Foreskin fibroblast (primary cell): ENCODE measurements at places on chromosomes 7 and 10.
A peak's percentile ranks its signal among the peaks of the same experiment; 100 is the strongest.

- DNase-seq: peak; percentile 59
Observed at GRCh38 chr7:98617960-98618418, 904 bp downstream of the NPTX2 start.

DNA sequence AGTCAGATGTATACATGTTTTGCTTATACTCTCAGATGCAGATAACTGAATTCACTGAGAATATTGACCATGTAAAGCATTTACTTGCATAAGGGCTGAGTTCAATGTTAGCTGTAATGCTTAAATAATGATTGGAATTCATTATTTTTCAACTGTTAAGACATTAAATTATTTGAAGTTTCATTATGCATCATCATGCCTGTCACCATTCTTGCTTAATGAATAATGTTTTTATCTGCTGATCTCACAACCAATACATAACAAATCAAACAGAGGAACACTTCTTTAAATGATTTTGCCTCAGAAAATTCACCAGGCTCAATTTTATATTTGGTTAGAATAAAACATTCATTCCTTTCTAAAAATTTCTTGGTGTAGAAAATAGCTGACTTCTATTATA lies 233.4 kb downstream of the GPR37 start:
- peak; percentile 29 for DNase-seq

DNA sequence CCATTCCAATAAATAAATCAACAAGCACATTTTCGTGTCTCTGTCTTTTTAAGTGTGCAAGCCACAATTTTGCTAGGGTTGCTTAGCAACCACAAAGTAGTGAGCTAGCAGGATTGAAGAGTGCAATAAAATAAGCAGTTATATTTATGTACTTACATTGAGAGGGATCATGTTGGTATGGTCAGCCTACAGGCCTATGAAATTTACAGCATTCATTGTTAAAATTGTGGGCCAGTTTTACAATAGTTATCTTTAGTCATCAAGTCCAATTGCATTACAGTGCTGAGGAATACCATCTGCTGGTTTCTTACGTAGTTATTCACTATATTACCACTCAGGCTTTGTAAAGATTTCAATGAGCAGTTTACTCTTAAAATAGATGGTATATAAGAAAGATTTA lies 192.5 kb upstream of the POT1 start:
- no peak for DNase-seq

DNA sequence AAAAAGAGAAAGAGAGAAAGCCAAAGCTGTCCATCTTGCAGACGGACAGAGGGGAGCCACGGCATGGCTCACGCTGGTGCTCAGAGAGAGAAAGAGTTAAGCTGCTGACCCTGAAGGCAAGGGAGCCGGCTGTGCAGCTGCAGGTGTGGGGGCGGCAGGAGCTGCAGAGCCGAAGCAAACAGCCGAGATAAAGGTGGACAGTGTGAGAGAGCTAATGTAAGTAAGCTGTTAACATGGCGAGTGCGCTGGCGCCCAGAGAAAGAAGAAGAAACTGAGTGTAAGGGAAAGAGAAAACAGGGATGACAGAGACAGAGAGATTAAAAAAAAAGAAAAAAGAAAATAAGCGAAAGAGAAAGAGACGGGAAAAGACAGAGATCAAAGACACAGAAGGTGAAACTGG lies 18.2 kb downstream of the COL17A1 start:
- DNase-seq: no peak

DNA sequence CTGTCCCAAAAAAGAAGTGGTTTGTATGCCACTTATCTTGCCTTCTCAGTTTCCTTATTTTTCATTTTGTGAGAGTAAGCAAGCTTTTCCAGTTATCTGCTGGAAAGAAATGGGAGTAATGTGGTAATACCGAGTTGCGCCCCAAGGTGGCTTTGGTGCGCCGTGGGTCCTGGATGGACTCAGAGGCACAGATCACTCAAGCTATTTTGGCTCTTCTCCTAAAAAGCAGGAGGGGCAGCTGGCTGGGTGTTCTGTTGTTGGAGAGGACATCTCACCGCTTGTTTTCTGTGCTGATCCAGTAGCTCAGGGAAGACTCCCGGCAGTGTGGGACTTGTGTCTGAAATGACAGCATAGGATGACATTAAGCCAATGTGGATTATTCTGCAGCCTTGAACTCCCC lies 16.4 kb downstream of the PRKRIP1 start:
- DNase-seq: no peak

- DNase-seq: no peak
Observed at GRCh38 chr7:110889335-110889734, 201.6 kb upstream of the LRRN3 start.

GRCh38 chr10:96972264-96972663 lies 140.2 kb downstream of the LCOR start:
- DNase-seq: no peak

DNA sequence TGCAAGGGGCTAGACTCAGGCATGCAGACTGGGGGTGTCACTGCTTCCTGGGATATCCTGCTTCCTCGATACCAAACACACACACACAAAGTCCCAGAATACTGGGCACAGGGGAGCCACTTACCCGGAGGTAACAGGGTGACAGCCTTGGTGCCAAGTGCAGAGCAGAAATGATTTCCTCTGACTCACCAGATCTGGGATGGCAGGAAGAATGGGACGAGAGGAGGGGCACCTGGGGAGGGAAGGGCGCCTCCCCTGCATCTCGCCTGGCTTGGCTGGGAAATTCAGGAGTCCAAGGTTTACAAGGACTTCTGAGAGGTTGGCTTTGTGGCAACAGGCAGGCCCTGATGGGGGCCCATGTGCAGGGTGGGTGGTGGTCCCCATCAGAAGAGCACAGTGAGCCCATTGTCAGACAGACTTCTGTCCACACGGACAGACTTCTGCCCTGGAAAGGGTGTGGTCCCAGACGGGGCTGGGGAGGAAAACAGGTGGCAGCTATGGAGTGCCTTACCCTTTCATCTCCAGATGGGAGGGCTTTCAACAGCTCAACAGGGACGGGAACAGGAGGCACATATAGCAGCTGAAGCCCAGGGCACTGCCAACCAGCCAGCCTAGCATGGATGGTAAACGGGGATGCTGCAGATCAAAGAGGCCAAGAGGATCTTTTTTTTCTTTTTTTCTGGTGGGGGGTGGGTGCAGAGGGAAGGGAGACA lies 9.7 kb upstream of the CCL24 start:
- no peak for DNase-seq

DNA sequence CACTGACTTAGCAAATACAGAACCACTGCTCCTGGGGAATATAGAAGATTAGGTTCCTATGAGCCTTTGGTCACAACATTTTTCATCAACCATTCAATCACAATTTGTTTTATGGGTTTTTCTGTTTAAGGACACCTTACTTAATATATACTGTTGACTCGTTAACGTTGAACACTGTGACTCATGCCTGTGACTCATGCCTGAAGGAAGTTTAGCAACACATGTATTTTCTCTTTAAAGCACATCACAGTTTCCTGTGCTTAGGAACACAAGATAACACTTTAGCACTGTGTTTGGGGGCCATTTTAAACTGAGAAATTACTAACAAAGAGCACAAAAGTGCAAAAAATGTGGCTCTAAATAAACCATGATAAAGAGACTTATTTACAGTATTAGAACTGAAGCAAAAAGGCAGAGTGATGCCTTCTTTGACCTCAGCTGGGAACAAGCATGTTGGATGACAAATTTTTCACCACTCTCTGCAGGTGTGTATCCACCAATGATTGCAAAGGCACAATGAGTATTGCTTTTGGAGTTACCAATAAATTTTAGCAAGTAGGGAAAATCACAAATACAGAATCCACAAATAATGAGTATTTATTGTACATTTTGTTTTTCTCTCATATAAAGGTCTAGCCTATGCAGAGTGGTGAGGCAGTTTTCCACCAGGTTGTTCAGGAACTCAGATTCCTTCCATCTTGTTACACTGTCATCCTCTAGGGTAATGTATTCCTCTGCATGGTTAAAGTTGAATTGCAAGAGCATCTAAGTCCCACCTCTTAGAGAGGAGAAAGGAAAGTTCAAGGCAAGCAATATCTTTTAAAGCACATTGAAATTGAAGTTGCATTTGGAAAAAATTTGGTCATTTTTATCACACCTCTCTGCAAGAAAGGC lies 7.3 kb downstream of the FGFBP3 start:
- DNase-seq: peak; percentile 93

- DNase-seq: no peak
Observed at GRCh38 chr10:62732841-62733653, 71.5 kb upstream of the ADO start.

GRCh38 chr10:22931948-22932347 lies 4.1 kb downstream of the ARMC3 start:
- peak; percentile 37 for DNase-seq

DNA sequence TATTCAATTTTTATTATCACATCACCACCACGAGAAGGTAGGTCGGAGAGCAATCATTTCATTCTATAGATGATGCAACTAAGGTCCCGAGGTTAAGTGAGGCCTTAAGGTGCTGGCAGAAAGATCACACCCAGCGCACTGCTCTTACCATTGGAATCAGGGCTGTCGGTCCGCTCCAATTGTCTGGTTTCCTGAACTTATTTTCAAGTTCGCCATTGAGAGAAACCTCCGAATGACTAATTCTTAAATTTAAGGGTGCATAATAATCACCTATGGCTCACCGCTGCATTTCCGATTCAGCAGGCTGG lies 625 bp upstream of the GSTO2 start:
- peak; percentile 50 for DNase-seq

DNA sequence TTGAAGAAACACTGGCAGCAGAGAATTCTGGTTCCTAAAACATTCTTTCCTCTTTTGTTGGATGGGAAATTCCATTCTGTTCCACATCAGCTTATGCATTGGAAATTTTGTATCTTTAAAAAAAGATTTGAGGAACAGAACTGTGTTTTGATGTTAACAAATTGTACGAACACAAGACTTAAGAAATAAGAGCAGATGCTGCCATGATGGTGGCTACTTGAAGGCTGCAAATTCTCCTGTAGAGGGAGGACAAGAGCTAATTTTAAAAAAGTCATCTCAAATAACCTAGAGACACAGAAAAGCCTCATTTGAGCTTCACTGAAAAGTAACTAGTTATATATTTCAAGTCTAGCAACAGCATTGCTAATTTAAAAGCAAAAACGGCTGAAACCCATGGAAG lies 29.8 kb downstream of the NDUFB2 start:
- DNase-seq: no peak

DNA sequence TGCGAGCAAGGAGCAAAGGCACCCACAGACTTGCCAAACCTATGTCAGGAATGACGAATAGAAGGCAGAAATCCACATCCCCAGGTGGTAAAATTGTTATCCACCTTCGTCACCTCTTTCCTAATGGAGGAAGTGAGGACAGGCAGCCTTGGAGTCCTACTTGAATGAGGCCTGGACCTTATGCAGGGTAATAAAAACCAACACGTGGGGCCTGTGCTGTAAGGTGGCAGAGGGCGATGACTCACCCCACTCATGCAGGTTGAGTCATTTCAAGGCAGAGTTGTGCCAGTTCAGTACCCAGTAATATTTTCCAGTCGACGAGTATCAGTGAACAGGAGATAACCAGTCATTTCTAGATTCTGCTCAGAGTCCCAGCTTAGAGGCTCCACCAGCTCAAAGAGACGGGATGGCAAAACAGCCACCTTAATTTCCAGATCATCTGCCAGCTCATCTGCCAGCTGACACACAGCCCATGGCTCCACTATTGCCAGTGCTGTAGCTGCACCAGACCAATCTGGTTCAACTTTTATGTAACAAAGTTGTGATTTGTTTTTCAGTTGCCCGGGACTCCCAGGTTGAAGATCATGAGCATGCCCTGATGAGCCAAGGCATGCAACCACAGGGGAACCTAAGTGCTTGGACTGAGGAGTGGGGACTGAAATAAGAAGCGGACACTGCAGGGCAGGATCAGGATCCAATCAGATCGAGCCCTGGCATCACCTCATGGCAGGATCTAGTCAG lies 176.2 kb upstream of the ITGB1 start:
- peak; percentile 89 for DNase-seq

DNA sequence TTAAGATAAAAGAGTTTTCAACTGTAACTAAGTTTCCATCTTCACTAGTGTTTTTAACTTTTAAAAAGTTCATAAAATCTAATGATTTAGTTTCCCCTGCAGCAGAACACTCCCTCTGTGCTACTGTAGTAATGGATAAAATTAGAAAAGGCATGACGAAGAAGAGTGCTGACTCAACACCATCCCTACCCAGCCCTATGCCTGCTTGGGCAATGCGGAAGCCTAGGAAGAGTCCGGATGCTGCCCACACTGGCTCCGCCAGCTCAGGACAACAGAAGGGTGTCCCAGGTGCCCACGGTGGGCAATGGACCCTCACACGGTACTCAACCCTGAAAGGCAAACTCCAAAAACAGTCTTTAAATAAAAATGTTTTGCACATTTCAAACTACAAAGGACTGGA lies 118.2 kb downstream of the LARP4B start:
- no peak for DNase-seq

GRCh38 chr7:132045481-132045980 lies 489.1 kb upstream of the PODXL start:
- no peak for DNase-seq

DNA sequence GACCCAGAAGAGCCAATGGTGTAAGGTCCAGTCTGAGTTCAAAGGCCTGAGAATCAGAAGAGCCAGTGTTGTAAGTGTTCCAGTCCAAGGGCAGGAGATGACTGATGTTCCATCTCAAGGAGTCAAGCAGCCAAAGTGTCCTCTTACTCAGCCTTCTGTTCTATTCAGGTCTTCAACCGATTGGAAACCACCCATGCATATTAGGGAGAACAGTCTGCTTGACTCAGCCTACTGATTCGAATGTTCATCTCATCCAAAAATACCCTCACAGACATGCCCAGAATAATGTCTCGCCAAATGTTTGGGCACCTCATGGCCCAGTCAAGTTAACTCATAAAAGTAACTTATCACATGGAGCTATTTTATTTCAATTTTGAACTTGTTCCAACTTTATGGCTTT lies 2.9 kb upstream of the WDFY4 start:
- no peak for DNase-seq

GRCh38 chr10:86167121-86167761 lies 199.4 kb downstream of the GRID1 start:
- DNase-seq: no peak

GRCh38 chr10:61970182-61971002 lies 68.9 kb downstream of the ARID5B start:
- DNase-seq: no peak

DNA sequence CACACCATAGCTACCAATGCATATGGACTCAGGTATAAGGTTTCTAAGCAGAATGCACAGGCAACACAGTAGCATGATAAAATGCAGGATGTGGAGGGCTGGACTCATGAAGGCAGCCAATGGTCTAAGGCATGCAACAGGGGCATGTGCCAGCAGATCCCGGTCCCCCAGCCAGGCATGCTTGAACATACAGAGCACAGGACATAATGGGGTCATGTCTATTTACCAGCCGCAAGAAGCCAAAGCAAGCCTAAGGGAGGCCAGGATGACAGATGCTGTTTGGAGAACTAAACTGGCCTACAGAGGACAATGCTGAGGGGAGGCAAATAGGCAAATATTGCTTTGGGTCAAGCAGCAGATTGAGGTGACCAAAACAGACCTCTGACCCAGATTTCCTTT lies 60.0 kb upstream of the PDLIM1 start:
- no peak for DNase-seq

GRCh38 chr7:124649397-124650014 lies 116.1 kb downstream of the GPR37 start:
- no peak for DNase-seq

- DNase-seq: no peak
Observed at GRCh38 chr7:131019351-131019750, 285.3 kb upstream of the KLF14 start.
